ENCODE measurements at places on chromosomes 7 and 10.

DNA sequence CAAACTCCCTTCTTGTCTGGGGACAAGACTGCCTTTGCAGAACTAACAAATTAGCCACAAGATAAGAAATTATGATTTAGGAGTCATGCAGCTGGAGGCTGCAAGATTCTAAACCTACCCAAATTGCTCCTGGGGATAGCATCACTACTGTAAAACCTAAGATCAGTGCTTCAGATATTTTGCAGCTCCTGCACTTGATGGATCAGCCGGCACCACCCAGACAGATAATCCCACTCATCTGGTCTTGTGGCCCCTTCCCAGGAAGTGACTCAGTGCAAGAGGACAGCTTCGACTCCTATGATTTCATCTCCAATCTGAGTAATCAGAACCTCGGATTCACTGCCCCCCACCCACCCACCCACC is 181.9 kb downstream of the AKR1D1 start:
- no peak for DNase-seq

- no peak for DNase-seq
Observed at GRCh38 chr7:32929430-32930143, 27.7 kb upstream of the FKBP9 start.

GRCh38 chr7:47565640-47566250 is 16.2 kb downstream of the TNS3 start:
- no peak for DNase-seq

DNA sequence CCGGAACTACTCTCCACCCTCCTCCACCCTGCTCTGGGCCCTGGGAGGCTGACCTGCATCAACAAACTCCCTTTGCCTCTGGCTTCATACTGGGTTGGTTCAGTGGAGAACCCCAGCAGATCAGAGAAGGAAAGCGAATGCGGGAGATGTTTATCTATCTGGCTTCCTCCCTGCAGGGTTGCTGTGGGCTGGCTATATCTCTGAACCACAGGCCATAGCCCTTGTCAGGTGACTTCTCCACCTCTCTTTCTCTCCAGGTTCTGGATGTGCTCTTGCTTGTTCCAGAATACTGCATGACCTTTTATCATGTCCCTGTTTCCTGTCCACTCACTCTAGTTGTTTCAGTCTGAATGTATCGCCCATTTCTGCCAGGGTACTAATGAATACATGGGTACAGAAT is 51.7 kb upstream of the IFRD1 start:
- no peak for DNase-seq

DNA sequence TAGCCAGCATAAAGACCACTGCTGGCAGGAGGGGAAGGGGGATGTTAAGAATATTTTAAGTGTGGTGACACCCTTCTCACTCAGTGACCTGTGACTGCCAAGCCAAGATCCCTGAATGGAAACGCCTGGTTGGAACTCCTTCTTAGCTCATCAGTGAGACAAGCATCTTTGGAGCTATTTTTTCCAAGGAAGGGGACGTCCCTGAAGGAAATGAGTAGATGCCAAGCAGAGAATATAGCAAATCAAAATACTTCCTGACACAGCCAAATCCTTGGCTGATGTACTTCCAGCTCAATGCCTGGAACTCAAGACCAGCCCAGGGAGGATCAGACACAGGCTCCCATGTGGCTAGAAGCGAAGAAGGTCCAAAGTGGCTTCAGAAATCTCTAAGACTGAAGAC is 82.2 kb downstream of the SORBS1 start:
- DNase-seq, result no peak

DNA sequence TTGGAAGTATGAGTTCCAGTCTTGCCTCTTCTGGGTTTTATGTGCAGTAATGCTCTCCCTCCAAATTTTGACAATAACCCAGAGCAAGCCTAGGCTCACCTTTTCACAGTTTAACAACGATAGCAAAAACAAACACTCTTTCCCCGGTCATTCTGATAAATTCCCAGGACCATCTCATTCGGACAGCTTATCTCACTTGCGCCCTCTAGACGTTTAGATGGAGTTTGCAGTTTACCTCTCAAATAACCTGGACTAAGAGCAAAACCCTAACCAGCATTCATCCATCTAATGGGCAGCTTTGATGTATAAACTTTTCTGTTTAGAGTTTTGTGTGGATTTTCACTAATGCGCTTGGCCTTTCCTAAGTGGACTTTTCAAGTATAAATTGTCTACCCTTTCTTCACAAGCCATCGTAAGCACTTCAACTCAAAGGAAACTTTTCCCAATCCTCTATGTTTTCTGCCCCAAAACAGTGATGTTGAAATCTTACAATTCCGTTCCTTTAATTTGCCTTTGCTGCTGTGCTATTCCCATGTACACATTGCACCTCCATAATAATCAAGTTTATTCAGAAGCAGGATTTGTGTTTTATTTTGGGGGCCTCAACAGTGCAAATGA is 114.9 kb downstream of the HDAC9 start:
- DNase-seq, result no peak

DNA sequence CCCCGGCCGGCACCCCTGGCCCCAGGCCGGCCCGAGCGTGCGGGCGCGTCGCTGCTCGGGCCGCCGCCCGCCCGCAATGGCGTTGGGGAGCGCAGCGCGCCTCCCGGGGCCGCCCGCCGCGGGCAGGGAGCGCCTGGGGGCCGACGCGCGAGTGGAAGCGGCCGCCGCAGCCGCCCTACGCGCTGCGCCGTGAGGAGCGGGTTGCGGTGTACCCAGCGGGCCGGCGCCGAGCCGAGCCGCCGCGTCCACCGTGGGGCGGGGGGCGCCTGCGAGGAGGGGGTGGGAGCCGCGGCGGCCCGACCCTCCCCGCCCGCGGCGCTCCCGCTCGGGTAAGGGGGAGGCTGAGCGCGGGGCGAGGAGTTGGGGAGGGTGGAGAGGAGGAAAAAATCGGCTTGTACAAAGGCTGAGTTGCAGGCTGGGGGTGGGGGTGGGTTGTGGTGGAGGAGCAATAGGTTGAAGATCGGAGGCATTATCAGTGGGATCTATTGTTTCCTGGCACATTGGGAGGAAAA is 473 bp downstream of the PPP1R9A start:
- DNase-seq, result no peak

DNA sequence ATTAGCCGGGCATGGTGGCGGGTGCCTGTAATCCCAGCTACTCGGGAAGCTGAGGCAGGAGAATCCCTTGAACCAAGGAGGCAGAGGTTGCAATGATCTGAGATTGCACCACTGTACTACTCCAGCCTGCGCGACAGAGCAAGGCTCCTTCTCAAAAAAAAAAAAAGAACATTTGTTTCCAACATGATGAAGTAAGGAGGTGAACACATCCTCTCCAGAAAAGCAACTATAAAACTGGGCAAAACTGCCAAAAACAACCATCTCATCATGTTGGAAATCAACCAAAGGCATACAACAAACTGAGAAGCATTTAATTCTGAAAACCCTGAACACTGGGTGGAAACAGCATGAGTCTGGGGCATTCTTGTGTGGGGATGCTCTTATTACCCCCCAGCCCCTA is 14.3 kb downstream of the PRTFDC1 start:
- no peak for DNase-seq

DNA sequence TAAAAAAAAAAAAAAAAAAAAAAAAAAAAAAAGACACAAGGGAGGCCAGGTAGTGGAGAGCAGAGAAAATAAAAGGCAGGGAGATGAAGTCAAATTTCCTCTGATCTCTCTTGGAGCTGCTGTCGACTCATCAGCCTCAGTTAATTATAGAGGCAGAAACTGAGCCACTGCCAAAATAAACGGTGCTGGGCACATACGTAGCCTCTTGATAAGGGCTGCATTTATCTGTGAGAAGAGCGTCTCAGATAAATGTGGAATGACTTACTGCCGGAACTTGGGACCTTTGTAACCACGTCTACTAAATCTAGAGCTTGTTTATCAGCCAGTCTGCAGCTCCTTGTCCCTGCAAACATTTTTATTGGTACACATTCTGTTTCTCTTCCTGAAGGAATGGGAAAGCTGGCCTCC is 162.3 kb downstream of the BAMBI start:
- DNase-seq, result no peak

DNA sequence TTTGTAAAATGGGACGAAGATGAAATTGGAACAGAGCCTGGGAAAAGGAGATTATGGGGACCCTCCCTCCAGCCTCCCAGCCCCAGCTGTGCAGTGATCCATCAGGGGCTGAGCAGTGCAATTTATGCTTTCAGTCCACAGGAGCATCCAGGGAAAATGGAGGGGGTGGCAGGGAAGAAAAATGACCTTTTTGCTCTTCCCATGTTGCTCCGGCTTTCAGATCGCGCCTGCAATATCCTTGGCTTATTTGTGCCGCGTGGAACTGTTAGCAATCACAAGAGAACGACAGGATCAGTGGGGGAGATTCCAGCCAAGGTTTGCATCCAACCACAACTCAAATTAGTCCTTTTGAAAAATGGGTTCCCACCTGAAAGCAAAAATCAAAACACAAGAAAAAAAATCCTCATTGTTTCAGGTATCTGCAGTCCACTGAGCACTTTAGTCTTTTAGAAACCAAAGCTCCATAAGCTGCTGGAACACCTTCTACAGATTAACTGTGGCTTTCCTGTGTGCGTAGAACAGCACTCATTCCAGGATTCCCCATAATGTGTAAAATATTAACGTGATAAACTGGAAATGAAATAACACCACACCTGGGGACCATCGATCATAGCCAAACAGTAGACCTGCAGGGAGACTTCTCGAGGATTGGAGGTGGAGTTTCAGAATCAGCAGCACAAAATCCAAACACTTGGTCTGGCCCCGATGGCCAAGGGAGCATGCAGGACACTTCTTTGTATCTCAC is 30.7 kb upstream of the SFMBT2 start:
- no peak for DNase-seq

GRCh38 chr7:74476626-74477025 is 22.9 kb downstream of the GTF2IRD1 start:
- DNase-seq, result no peak

GRCh38 chr10:43595739-43596298 is 10.4 kb upstream of the ZNF485 start:
- no peak for DNase-seq

- no peak for DNase-seq
Observed at GRCh38 chr10:90504172-90504571, 353.7 kb downstream of the HTR7 start.

- no peak for DNase-seq
Observed at GRCh38 chr10:44279426-44280126, 105.3 kb downstream of the CXCL12 start.
